ENCODE measurements at places on chromosomes 1 and 21.

DNA sequence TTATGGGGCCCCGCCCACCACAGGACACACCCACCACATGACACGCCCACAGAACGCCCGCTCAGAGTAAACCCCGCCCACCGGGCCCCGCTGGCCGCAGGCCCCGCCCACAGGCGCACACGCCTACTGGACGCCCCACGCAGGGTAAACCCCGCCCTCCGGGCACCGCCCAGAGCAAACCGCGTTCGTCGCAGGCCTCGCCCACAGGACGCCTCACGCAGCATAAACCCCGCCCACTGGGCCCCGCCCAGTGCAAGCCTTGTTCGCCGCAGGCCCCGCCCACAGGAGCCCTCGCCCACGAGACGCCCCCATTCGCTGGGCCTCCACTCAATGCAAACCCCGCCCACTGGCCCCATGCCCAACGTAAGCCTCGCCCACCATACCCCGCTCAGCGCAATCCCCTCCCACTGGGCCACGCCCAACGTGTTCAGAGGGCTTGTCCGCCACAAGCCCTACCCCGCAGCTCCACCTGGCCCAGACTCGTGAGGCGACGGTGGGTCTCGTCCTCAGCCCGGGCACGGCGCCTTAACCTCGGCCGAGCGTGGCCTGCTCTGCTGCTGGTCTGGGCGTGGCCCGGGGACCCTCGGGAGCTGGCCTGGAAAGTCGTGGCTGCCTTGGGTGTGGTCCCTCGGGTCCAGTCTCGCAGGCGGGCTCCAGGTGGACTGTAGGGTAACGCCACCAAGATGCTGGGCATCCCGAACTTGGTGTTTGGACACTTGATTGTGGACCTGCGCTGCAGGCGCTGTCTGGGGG lies 401 bp upstream of the TMEM52 start:
- DNase-seq = peak; percentile 100

GRCh38 chr21:46307625-46308024 lies 16.0 kb downstream of the C21orf58 start:
- DNase-seq = no peak

GRCh38 chr1:22326372-22326915 lies 125.2 kb upstream of the ZBTB40 start:
- no peak for DNase-seq

GRCh38 chr1:5706239-5706638 lies 286.0 kb downstream of the NPHP4 start:
- no peak for DNase-seq

DNA sequence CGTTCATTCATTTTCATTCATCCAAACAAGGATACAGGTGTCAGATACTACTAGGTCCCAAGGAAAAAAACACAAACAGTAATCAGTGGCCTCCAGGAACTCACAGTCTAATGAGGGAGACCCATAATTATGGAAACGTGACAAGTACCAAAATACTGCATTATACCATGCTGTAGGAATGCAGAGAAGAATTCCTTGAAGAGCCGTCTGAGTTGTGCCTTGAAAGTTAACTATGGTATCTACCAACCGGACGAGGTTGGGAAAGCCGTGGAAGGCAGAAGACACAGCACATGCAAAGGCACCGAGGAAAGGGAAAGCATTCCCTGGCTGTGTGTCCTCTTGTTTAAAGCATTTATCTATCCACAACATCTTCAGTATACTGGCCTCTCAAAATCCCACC lies 206.0 kb downstream of the DAB1 start:
- no peak for DNase-seq

DNA sequence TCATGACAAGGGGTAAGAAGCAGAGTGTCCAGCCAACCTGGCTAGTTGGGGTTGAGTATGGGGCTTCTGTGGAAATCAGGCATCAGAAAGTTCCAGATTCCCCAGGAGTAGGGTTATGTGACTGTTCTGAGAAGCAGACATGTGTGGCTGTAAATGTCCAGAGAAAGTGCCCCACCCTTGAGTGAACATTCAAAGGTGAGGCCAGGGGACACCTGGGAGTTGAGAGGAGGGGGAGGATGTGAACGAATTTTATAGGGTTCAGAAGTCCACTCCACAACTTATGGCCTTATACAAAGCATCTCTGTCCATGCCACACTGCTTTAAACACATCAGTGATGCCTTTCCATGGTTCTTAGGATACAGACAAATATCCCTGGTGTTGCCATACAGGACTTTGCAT lies 133.3 kb downstream of the IGSF21 start:
- no peak for DNase-seq

DNA sequence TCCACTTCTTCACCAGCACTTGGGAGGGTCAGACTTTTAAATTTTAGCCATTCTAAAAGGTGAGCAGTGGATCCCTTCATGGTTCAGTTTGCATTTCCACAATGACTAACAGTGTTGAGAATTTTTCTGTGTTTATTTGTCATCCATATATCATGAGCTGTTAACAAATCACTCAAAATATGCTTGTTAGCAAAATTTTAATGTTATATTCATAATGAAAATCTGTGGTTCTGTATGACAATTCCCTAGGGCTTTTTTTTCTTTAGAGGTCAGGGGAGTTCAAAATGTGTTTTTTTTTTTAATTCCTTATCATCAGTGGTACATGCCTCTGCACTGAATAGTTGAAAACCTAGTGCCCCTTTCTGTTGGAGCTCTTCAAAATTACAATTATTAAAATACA lies 682.2 kb upstream of the ADGRL2 start:
- DNase-seq = no peak

DNA sequence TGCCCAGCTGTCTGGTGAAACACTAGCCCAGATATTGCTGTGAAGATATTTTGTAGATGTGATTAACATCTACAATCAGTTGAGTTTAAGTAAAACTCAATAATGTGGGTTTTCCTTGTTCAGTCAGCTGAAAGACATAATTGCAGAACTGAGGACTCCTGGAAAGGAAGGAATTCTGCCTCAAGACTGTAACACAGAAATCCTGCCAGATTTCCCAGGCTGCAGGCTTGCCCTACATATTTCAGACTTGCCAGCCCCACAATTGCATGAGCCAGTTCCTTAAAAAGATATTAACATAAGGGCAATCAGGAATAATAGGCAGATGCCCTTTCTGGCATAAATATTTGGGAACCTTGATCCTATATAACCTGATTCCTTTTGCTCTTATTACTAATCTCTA lies 14.2 kb upstream of the NIBAN1 start:
- no peak for DNase-seq

- DNase-seq = no peak
These were observed 42.8 kb upstream of the MAGOH start for GRCh38 chr1:53281133-53281532.

GRCh38 chr1:49013079-49013478 lies 236.4 kb upstream of the BEND5 start:
- no peak for DNase-seq

DNA sequence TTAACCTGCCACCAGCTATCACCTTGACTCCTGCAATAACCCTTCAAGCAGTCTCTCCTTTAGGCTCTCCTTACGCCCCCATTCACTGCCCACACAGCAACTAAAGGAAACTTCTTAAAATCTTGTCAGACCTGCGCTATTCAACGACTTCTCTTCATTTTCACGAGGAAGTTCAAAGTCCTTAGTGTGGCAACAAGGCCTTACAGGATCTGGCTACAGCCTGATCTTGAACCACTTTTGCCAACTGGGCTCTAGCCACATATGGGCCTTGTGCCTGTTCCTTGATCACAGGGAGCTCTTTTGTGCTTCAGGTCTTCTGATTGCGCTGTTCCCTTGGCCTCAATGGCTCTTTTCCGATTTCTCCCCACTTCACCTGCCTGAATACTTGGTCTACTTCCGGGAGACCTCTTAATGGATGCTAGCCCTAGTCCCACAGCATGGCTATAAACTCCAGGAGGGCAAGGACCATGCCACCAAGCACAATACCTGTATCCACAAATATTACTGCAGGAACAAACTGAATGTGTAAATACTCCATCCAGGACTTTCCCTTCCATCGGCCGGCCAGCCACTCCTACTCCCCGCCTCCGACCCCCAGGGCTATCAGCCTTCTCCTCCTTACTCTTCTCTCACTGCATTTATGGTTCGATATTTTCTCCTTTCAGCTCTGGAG lies 2.3 kb upstream of the CTNNBIP1 start:
- DNase-seq = no peak

- DNase-seq = no peak
These were observed 158.7 kb downstream of the PSMG1 start for GRCh38 chr21:39024538-39024937.

DNA sequence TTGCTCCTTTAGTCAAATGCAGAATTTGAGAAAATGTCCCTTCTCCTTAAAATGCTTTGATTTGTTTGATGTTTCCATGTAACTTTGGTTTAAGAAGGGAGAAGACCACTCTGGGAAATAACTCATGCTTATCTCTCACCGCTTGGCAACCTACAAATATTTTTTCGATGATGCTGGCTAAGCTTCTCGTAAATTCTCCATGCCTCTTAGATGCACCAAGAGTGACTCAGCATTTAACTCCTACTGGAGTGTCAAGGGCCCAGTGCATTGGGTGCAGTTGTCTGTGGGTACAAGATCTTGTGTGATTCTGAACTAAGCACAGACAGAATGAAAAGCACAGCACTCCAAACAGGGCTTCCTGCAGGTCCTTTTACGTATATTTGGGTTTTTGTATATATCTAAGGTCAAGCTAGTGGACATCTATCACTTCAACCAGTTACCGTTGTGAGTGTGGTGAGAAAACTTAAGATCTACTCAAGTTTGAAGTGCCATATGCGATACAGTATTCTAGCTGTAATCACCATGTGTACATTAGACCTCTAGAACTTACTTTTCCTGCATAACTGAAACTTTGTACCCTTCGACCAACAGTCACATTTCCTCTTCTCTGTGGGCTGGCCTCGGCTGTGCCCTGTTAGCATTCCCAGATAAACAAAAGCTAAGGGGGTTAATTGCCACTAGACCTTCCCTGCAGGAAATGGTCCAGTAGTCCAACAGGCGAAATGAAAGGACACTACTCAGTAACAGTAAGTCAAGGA lies 55.8 kb downstream of the COL18A1 start:
- no peak for DNase-seq

- DNase-seq = no peak
These were observed 28.4 kb downstream of the STX6 start for GRCh38 chr1:180994262-180994661.

GRCh38 chr1:235790123-235790522 lies 76.6 kb downstream of the LYST start:
- DNase-seq = no peak

DNA sequence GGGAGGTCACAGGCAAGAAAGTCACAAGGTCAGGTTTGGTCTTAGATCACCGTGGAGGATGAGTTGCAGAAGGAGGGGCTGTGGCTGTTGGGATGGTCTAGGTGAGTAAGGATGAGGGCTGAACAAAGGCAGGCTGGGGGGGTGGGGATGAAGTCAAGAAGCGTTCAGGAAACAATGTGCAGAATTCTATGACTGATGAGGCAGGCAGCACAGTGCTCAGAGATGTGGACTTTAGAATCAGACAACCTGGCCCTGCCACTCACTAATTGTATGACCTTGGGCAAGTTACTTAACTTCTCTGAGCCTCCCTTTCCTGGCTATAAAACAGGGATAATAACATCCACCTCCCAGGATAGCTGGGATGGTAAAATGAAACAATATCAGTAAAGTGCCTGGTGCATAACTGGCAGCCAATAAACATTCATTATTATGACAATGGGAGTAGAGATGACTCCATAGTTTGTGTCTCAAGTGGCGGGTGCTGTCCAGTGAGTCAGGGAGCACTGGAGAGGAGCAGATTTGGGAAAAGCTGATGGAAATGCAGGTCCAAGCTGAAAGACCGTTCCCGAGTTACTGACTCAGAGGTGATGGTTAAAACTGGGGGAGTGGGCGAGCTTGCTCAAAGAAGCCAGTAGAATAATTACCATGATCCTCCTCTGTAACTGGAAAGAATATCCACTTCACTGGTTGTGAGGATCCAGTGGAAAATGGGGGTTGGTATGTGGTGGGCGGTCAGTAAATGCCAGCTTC lies 2.1 kb downstream of the TIE1 start:
- no peak for DNase-seq

GRCh38 chr1:205068457-205069040 lies 15.7 kb downstream of the TMEM81 start:
- DNase-seq = no peak

DNA sequence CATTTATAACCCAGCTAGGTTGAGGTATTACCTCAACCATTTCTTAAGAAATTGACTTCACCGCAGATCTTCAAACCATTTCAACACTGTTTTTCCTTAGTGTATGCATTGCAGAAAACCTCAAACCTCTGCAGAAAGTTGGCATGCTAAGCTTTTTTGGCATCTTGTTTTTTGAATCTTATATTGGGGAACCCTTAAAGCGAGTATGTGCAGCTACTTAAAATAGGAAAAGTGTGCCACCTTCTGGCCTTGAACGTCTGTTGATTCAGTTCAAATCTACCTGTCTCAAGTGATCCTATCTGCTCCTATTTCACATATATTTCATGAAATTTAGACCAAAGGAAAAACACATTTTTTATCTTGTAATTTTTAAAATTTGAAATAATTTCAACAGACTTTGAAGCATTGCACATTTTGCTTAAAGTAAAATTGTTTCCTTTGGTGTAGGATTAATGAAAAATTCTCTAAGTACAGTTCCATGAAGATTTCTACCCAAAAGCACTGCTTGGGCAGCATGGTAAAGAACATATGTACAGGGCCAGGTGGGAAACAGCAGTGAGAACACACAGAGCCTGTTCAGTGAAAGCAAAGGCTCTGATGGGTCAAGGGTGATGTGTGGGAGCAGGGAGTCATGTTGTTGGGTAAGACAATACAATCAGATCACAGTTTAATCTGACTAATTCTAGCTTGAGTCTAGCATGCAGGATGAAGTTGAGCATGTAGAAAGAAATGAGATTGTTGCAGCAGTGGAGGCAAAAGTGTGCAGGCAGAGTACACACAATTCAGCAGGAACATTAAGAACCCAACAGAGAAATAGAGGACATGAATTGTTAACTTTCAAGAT lies 17.2 kb downstream of the HENMT1 start:
- DNase-seq = no peak

DNA sequence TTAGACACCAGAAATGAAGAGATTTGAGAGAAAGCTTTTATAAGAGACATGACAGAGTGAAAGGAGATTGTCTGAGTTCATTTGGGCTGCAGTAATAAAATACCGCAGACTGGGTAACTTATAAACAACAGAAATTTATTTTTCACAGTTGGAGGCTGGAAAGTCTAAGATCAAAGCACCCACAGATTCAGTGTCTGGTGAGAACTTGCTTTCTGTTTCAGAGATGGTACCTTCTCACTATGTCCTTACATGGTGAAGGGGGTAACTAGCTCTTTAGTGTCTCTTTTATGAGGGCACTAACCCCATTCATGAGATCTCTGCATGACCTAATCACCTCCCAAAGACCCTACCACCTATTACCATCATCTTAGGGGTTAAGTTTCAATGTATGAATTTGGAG lies 30.9 kb upstream of the FCRL4 start:
- no peak for DNase-seq

- no peak for DNase-seq
These were observed 58.4 kb upstream of the IFI44L start for GRCh38 chr1:78561856-78562255.

GRCh38 chr21:33386222-33386784 lies 16.9 kb upstream of the IFNGR2 start:
- no peak for DNase-seq

DNA sequence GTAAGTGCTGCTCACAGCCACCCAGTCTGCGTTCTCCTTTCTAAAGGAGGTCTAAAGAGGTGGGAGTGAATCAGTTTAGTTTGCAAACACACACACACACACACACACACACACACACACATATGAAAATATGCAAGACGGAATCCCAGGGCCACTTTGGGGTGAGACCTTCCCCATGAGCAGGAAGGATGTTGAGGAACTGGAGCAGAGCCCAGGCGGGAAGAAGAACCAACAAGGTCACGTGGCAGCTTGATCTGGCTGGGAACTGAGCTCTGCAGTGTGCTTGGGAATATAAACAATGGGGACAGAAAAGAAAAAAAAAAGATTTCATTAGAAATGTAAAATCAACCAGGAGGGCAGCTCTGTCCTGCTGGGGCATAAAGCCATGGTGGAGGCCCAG lies 32.6 kb downstream of the OR2G3 start:
- DNase-seq = no peak

All from stimulated activated effector memory CD8-positive, alpha-beta T cell treated with anti-CD3 and anti-CD28 coated beads, Interleukin-12 subunit alpha, Interleukin-12 subunit beta, amount 100 ng/mL, for 72 hours (primary cell).